ENCODE measurements at places on chromosomes 12 and 14. TPM values are rescaled to one million over a fixed set of nuclear protein-coding genes. Genes with fewer than 3 reads are reported as not detected.

The SMIM41 gene
- 0.20 TPM for total RNA-seq

The LALBA gene
- not detected for total RNA-seq

The IFNG-AS1 gene
- not detected for total RNA-seq

The NR1H4 gene
- total RNA-seq: not detected

The XRCC3 gene
- 18.4 TPM for total RNA-seq

The NRL gene
- 0.78 TPM for total RNA-seq

The SERPINA10 gene
- total RNA-seq: not detected

The VDR gene
- 10.7 TPM for total RNA-seq

The RERG gene
- total RNA-seq: not detected

The YLPM1 gene
- 34.6 TPM for total RNA-seq

The CLIP1 gene
- 37.8 TPM for total RNA-seq

The AVPR1A gene
- 0.37 TPM for total RNA-seq

The PCK2 gene
- total RNA-seq: 13.9 TPM

The NOXRED1 gene
- total RNA-seq: 0.37 TPM

The MGP gene
- total RNA-seq: 0.73 TPM

The SELPLG gene
- total RNA-seq: 0.98 TPM

The CPNE8 gene
- 18.7 TPM for total RNA-seq

The DENR gene
- 35.2 TPM for total RNA-seq

The RNASE3 gene
- not detected for total RNA-seq

The POTEG gene
- not detected for total RNA-seq

The CISTR gene
- not detected for total RNA-seq

The NPAS3 gene
- 1.5 TPM for total RNA-seq

The LEMD3 gene
- total RNA-seq: 14.0 TPM

The CMTM5 gene
- not detected for total RNA-seq

The HOXC5 gene
- 2.2 TPM for total RNA-seq

The RASAL1 gene
- not detected for total RNA-seq

The KRT77 gene
- not detected for total RNA-seq

Data from subcutaneous preadipocyte (primary cell).